ENCODE measurements at places on chromosomes 12 and 14.
A peak's percentile ranks its signal among the peaks of the same experiment; 100 is the strongest.

GRCh38 chr12:23049180-23049579 lies 424.2 kb downstream of the ETNK1 start:
- no peaks in the 10 kb centered on the region for H3K36me3 ChIP-seq
- no peaks in the 10 kb centered on the region for H3K4me1 ChIP-seq
- DNase-seq, result no peak

DNA sequence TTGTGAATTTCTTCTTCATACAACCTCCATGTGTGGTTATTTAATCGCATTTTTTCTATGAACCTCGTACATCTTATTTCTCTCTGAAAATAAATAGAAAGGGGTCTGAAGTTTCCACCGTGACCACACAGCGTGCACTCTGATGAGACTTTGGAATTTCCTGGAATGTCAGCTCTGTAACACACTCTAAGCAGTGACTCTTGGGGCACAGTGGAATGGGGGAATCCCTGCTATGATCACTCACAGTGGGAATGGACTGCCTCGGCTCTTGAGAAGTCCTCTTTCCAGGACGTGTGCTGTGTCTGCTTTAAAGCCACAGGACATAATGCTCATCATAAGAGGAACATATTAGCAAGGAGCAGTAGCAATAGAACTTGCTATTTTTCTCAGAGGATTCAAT lies 416.2 kb downstream of the EGLN3 start:
- no peaks in the 10 kb centered on the region for H3K27me3 ChIP-seq
- no peak for DNase-seq
- no peaks in the 10 kb centered on the region for H3K4me1 ChIP-seq
- H3K36me3 ChIP-seq, result no peaks in the 10 kb centered on the region
- H3K27ac ChIP-seq, result no peak overlapping the region

DNA sequence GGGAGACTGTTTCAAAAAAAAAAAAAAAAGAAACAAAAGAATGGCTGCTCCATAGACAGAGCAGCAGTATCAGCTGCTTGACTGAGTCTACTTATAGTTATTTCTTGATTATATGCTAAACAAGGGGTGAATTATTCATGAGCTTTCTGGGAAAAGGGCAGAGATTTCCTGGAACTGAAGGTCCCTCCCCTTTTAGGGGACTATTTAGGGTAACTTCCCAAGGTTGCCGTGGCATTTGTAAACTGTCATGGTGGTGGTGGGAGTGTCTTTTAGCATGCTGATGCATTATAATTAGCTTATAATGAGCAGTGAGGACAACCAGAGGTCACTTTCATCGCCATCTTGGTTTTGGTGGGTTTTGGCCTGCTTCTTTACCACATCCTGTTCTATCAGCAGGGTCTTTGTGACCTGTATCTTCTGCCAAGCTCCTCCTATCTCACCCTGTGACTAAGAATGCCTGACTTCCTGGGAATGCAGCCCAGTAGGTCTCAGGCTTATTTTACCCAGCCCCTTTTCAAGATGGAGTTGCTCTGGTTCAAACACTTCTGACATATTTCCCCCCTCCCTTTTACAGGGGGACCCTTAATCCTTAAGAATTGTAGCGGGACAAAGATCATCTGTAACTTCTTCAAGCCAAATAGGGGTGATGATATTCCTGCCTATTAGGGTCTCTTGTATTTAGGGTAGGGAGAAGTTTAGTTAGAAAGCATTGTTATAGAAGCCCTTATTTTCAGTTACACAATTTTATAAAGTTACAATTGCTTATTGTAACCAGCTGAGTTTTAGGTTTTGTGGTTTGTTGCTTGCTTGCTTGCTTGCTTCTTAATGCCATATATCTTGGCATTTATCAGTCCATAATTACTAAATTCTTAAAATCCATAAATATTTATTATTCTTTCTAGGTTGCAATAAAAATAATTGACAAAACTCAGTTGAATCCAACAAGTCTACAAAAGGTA lies 42.5 kb downstream of the MARK3 start:
- H3K4me1 ChIP-seq, result no peaks in the 10 kb centered on the region
- H3K27ac ChIP-seq, result no peak overlapping the region
- no peaks in the 10 kb centered on the region for H3K27me3 ChIP-seq

- H3K36me3 ChIP-seq, result no peaks in the 10 kb centered on the region
- H3K27me3 ChIP-seq, result no peaks in the 10 kb centered on the region
- DNase-seq, result peak; percentile 40
- H3K4me3 ChIP-seq, result no peak overlapping the region
Measured at GRCh38 chr14:46344327-46344937, 307.1 kb downstream of the RPL10L start.

- H3K27ac ChIP-seq, result no peak overlapping the region
- no peaks in the 10 kb centered on the region for H3K36me3 ChIP-seq
- DNase-seq, result no peak
- H3K27me3 ChIP-seq, result no peaks in the 10 kb centered on the region
- H3K4me3 ChIP-seq, result no peak overlapping the region
Measured at GRCh38 chr12:56256326-56256960, 1.7 kb downstream of the ANKRD52 start.

GRCh38 chr12:1069846-1070245 lies 78.8 kb downstream of the ERC1 start:
- DNase-seq, result no peak
- H3K4me3 ChIP-seq, result no peak overlapping the region
- H3K4me1 ChIP-seq, result no peaks in the 10 kb centered on the region

DNA sequence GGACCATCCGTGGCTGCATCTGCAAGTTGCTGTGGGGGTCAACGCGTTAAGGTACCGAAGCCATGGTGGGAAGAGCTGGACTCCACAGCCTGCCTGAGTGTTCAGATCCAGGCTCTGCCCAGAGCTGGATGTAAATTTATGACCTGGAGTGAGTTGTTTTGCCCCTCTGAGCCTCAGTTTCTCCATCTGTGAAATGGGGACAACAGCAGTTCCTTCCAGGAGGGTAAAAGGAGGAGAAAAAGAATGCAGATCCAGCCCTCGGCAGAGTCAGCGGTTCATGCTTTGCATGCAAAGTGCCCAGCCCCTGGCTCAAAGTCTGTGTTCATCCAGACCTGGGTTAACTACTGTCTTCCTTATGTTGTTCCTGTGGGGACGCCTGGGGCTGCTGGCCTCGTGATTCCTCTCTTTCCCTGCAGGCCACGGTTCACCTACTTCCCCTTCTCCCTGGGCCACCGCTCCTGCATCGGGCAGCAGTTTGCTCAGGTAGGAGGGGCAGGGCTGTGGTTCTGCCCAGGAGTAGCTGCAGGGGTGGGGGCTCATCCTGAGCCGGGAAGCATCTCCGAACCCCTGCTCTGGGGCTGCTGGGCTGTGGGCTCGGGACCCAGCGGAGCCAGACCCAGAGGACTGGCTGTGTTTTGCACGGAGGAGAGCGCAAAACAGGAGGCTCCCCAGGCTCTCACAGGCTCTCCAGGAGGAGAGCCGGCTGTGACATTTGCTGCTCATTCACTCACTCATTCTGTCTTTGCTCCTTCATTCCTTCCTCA lies 41.9 kb downstream of the CYP46A1 start:
- H3K4me1 ChIP-seq, result peaks cover 4% of the 10 kb centered on the region
- no peaks in the 10 kb centered on the region for H3K36me3 ChIP-seq
- no peaks in the 10 kb centered on the region for H3K27me3 ChIP-seq
- H3K4me3 ChIP-seq, result no peak overlapping the region
- no peak for DNase-seq

- no peak overlapping the region for H3K27ac ChIP-seq
- no peak overlapping the region for H3K4me3 ChIP-seq
- H3K36me3 ChIP-seq, result no peaks in the 10 kb centered on the region
- H3K4me1 ChIP-seq, result no peaks in the 10 kb centered on the region
- DNase-seq, result no peak
Measured at GRCh38 chr14:99256483-99256874, 15.5 kb downstream of the BCL11B start.

DNA sequence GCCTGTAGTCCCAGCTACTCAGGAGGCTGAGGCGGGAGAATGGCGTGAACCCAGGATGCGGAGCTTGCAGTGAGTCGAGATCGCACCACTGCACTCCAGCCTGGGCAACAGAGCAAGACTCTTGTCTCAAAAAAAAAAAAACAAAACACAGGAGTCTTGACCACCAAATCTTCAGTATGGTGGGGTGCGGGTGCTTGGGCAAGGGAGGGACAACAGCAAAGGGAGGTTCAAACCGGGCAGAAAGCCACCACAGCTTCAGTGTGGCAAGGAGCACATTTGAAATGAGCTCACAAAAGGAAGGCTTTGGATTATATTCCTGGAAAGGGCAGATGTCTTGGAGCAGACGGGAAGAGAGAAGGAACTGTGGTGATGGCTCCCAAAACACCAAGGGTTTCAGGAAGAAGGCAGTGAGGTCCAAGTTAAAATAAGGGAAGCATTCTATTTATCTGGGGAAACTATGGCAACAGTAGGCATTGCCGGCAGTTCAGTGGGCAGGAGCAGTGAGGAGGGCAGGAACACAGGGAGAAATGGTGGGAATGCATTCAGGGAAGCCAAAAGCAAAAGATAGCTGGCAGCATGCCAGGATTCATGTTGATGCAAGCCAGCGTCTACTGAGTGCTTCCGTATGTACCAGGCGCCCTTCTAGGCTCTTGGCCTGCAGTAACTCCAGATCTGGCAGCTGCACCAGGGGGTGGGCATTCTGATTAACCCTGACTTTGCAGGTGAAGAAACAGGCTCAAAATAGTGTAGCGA lies 51.0 kb upstream of the SRSF5 start:
- no peaks in the 10 kb centered on the region for H3K27me3 ChIP-seq
- H3K27ac ChIP-seq, result peak overlapping the region; percentile 52
- peaks cover 39% of the 10 kb centered on the region for H3K4me1 ChIP-seq

GRCh38 chr12:21340403-21340802 lies 5.7 kb upstream of the SLCO1A2 start:
- no peaks in the 10 kb centered on the region for H3K27me3 ChIP-seq
- H3K36me3 ChIP-seq, result no peaks in the 10 kb centered on the region
- no peak overlapping the region for H3K27ac ChIP-seq
- DNase-seq, result no peak
- H3K4me1 ChIP-seq, result no peaks in the 10 kb centered on the region

DNA sequence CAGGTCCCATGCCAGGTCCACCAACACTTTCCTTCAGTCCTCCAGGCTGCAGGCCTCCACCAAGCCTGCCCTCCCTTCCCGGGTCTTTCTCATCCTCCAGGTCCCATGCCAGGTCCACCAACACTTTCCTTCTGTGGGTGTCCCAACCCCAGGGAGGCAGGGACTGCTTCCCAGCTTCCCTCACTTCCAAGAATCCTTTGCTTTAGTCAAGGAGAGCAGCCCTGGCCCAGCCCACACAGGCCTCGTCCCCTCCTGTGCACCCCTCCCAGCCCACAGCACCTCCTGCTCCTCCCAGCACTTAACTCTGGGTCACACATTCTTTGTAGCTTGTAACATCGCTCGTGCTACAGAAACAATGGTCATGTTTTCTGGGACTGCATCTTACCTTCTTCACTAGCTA lies 72.9 kb downstream of the TESC start:
- no peaks in the 10 kb centered on the region for H3K36me3 ChIP-seq
- no peak overlapping the region for H3K27ac ChIP-seq
- H3K4me1 ChIP-seq, result no peaks in the 10 kb centered on the region
- no peak overlapping the region for H3K4me3 ChIP-seq
- no peak for DNase-seq
- H3K27me3 ChIP-seq, result no peaks in the 10 kb centered on the region

DNA sequence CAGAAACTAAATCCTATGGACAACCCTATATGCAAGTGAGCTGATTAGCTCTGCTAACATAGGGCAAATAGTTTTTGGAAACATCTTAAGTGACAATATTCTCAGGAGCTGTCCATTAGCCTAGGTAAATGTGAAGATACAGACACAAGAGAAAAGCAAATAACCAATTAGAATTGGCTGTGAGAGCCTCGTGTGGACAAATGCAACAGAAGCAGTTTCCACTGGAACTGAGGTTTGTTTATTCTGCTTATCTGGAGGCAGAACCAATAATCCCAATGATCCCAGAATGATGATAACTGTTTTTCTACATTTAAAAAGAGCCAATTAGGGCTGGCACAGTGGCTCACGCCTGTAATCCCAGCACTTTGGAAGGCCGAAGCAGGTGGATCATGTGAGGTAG lies 43.2 kb upstream of the YAF2 start:
- H3K4me3 ChIP-seq, result no peak overlapping the region
- no peaks in the 10 kb centered on the region for H3K27me3 ChIP-seq
- no peaks in the 10 kb centered on the region for H3K36me3 ChIP-seq

- no peaks in the 10 kb centered on the region for H3K36me3 ChIP-seq
- no peak for DNase-seq
- no peak overlapping the region for H3K27ac ChIP-seq
- no peaks in the 10 kb centered on the region for H3K4me1 ChIP-seq
- no peak overlapping the region for H3K4me3 ChIP-seq
Measured at GRCh38 chr12:56490360-56490759, 2.4 kb upstream of the GLS2 start.

GRCh38 chr14:103738166-103738565 lies 22.6 kb downstream of the ZFYVE21 start:
- no peaks in the 10 kb centered on the region for H3K4me1 ChIP-seq
- H3K36me3 ChIP-seq, result no peaks in the 10 kb centered on the region
- DNase-seq, result no peak
- no peaks in the 10 kb centered on the region for H3K27me3 ChIP-seq
